Stimulated activated CD4-positive, alpha-beta T cell treated with anti-CD3 and anti-CD28 coated beads, Interleukin-2, amount 100 ng/mL, for 24 hours (primary cell): ENCODE measurements at places on chromosomes 6 and 20.

- peak; percentile 43 for DNase-seq
Measured at GRCh38 chr6:161393839-161394364, 120.0 kb upstream of the AGPAT4 start.

GRCh38 chr6:126054258-126054702 lies 67.9 kb downstream of the TRMT11 start:
- DNase-seq, result no peak

DNA sequence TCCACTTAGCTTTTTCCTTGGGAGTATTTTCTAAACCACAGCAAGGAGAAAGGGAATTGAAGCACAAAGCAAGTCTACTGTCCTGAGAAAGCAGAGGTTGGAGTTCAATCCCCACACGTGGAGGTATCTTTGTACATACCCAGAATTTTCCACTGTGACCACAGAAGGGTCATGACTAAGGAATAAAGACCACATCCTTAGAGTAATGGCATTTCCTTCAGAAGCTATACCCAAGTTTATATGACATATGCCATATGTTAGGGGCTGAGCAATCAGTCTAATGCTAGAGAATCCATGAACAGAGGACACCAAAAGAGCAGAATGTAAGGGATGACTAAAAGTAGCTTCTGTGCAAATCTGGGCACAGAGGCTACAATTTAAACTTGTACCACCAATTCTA lies 46.4 kb downstream of the ATG5 start:
- no peak for DNase-seq

DNA sequence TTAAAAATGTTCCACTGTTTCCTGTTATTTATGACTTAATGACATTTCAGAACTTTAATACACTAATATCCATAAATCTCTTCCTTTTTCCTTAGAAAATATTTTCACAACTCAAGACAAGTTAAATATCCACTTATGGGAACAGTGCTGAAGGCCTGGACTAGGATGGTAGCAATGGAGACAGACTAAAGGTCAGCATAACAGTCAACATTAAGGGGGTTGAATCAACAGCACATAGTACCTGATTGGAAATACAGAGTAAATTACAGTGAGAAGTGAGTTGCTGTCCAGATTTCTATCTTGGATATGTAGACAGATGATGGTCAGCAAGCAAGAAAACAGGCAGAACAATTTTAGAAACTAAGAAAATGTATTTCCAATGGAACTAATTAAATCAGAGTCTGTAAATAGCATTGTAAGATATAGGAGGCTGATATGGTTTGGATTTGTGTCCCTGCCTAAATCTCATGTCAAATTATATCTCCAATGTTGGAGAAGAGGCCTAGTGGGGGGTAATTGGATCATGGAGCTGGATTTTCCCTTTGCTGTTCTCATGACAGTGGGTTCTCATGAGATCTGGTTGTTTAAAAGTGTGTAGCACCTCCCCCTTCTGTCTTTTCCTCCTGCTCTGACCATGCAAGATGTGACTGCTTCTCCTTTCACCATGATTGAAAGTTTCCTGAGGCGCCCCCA lies 682.7 kb downstream of the MAFB start:
- no peak for DNase-seq

DNA sequence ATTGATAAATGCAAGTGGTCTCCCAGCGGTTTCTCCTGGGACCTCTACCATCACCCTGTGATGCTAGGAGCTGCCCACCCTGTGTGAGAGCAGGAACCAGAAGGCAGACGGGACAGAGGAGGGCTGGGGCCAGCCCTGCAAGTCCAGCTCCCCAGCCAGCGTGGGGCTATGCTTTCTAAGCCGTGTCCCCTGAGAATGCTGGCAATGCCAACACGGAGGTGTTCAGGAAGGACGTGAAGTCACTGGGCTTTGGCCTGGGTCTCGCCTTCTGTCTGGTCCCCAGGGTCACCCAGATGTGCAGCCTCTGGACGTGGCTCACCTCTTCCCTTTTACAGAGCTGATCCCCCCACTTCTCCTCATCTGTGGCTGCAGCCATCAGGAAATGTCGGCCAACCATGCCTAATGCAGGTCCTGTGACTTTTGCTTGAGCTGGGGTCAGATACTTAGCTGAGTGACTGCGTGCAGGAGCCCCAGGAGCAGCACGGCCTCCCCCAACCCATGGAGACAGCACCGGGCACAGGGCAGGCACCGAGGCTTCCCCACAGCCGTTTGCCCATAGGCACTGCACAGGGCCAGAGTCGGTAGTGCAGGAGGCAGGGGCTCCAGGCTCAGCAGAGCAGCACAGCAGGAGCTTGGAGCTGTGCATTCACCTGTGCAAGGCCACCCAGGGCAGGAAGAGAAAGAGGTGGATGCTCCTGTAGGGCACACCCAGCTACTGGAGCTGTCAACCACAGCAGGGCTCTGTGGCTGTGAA lies 66.2 kb downstream of the GNAS-AS1 start:
- DNase-seq, result no peak

DNA sequence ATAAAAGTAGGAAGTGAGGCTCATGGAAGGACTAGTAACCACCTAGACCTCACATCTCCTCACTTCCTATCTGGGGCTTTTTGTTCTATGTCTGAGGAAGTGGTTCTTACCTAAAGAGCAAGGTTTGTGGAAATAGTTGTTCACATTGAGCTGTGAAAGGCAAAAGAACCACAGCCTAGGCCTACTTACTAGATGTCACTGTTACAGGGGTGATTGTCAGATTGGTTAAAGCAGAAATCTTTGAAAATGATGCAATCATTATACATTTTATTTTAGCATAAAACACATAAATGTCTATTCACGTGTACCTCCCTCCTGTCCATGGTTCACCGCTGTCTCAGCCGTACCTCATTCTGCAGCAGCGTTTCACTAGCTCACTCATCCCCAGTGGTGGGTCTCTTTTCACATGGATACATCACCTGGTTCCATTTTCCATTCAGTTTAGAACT lies 268.8 kb downstream of the TMEM242 start:
- DNase-seq, result peak; percentile 28

- DNase-seq, result no peak
Measured at GRCh38 chr6:118659513-118660217, 8.3 kb upstream of the CEP85L start.

DNA sequence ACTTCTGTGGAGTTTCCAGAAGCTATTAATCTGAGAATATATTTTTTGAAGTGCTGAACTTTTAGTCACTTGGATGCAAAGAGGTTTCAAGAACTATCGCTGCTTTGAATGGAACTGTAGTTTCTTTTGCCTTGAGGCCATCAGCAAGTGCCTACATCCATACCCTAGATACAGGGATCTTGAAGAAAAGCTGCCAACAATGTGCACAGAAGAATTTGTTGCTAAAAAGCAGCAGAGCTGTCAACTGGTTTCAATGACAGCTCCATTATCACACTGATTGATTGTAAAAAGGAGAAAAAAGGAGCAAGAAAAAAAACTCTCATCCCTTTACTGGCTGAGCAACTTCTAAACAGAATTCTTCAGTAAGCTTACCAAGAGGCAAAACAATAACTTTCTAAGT lies 251.0 kb upstream of the NRSN1 start:
- no peak for DNase-seq

GRCh38 chr6:12490351-12490903 lies 200.3 kb downstream of the EDN1 start:
- DNase-seq, result no peak

- no peak for DNase-seq
Measured at GRCh38 chr6:151589667-151590066, 95.8 kb downstream of the CCDC170 start.

GRCh38 chr20:59579404-59580145 lies 24.8 kb upstream of the PHACTR3 start:
- no peak for DNase-seq

GRCh38 chr6:91879386-91879995 lies 1292.6 kb upstream of the MAP3K7 start:
- DNase-seq, result no peak

DNA sequence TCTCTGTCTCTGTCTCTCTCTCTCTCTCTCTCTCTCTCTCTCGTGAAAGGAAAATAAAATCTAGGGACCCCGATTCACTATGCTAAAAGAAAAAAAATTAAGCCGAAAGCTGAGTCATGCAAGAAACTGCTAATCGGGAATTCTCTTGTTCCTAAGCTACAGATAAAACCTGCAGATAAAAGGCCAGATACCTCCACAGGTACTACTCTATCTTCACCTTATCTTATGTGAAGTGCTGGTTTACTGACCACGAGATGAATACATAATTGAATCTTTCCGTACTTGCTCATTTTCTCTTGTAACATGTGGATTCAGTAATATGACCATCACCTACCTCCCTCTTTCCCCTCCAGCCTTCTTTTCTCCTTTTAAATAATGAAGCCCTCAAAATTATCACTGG lies 120.5 kb downstream of the RFX6 start:
- no peak for DNase-seq

DNA sequence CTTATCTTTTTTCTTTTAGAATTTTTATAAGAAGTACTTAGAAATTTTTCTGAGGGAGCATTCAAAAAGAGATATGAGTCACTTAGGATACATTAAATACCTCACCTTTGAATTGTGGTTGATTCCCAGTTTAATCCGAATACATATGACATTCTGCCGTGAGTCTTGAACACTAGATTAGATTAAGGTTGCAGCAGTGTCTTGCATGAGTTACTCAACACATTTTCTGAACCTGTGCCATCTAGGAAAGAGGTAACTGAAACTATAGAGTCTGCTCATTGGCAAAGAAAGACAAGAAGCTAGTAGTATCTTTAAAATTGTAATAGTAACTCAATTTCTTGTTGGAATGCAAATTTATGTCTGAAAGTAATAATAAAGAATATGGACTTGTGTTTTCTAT lies 14.9 kb downstream of the PEX3 start:
- DNase-seq, result no peak

GRCh38 chr20:9156529-9157280 lies 87.8 kb downstream of the PLCB4 start:
- DNase-seq, result no peak

DNA sequence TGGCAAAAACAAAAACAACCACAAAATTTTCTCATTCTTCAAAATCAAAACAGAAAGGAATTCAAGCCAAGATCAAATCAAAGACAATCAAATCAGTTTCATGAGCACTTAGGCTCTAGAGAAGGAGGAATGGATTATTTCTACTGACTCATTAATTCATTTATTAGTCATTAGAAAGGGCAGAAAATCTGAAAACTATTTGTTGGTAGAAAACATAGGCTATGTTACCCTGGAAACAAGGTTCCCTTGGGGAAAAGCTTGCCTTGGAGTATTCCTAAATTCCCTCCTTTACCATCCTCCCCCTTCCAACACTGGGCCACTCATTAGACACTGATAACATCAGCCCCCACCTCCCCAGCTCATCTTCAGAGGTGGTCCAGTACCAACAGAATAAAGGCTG lies 17.5 kb downstream of the KIF16B start:
- no peak for DNase-seq

GRCh38 chr6:162798546-162799266 lies 70.9 kb downstream of the PACRG start:
- no peak for DNase-seq

- DNase-seq, result no peak
Measured at GRCh38 chr6:73339340-73339739, 14.7 kb downstream of the DPPA5 start.

GRCh38 chr6:149306967-149307366 lies 10.5 kb upstream of the TAB2 start:
- DNase-seq, result no peak

DNA sequence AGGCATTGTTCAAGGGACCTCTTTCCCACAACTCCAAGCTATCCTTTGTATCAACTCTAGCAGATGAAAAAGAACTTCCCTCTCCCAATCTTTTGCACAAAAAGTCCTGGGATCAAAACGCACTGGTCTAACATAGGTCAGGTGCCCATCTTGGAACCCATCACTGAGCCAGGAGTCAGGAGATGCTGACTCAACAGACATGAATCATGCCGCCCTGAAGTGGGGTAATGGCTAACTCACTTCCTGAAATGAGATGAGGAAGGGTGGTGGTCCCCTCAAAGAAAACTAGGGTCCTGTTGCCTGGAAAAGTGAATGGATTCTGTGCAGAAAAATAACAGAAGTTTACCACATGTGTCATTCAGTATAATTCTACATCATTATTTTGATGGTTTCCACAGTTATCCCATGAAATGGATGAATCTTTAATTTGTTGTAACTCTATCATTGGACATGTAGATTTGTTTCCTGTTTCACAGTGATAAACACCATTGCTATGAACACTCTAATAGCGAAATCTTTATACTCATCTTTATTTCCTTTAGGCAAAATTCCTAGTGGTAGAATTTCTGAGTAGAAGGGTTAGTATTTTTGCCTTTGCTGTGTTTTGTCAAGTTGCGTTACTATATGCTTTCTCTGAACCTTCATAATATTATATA lies 151.3 kb downstream of the SLC16A10 start:
- DNase-seq, result no peak

GRCh38 chr6:122289762-122290539 lies 109.5 kb upstream of the HSF2 start:
- no peak for DNase-seq

DNA sequence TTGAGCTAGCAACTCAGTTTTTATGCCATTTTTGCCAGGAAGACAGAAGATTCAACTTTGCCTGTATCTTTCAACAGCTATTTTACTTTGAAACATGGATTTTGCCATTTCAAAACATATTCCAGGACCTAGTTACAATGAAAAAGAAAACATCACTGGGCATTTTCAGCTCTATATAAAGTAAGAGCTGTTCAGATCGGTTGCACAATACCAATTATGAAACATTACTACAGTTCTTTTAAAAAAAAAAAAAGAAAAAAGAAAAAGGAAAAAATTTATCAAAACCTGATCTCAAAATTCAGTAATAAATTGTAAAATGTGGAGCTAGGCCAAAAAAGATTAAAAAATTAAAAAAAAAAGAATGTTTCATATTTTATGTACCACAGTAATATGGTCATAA lies 15.6 kb downstream of the BCLAF1 start:
- DNase-seq, result no peak

DNA sequence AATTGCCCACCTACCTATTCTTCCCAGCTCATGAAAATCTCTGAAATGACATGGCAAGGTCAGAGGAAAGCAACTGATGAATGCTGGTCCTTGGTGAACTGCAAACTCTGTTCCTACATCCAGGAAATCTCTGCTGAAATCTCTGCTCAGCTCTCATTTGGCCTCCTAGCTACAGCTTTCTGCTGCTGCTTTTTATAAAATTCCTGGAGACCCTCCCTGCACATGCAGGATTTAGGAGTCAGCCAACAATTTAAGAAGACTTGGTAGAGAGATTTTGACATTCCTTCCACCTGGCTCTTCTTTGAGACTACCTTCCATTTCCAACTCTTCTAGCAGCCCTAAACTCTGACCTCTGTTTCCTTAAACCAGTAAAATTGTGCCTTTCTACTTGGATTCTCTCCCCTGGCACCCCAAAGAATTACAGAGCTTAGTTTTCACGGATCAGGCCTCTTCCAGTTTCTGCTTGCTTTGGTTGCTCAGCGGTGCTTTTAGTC lies 55.5 kb downstream of the PDE7B start:
- no peak for DNase-seq
